ENCODE measurements at places on chromosomes 12 and 14.

DNA sequence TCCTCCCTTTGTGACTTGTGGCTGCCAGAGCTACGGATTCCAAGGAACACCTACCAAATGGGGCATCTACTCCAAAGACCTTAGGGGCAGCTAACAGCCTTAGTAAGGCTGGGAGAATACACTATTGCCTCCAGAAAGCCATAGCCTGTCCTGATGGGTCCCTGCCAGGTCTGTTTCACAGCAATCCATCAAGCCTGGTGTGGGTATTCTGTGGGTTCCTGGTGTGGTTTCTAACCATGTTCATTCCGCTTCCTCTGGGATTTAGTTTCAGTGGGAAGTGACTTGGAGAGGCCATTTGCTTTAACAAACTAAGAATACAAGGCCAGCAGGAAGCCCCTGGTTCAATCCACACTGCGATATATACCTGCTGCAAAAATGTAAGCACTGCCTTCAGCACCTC is 220.5 kb downstream of the FOXN3 start:
- no peak for DNase-seq

DNA sequence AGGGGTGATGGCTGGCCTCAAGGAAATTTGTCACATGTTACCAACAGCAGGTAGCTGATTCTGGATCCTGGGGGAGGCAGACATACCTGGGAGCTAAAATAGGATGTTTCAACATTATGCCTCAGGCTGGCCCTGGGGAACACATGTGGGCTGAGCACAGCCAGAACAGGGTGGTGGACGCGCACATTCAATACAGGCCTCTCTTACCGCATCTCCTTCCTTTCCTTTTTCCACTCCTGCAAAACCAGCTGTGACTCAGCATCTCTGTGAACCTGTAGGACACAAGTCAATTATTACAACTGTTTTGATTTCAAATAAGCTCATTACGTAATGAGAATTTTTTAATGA is 61.0 kb downstream of the NT5DC3 start:
- no peak for DNase-seq

DNA sequence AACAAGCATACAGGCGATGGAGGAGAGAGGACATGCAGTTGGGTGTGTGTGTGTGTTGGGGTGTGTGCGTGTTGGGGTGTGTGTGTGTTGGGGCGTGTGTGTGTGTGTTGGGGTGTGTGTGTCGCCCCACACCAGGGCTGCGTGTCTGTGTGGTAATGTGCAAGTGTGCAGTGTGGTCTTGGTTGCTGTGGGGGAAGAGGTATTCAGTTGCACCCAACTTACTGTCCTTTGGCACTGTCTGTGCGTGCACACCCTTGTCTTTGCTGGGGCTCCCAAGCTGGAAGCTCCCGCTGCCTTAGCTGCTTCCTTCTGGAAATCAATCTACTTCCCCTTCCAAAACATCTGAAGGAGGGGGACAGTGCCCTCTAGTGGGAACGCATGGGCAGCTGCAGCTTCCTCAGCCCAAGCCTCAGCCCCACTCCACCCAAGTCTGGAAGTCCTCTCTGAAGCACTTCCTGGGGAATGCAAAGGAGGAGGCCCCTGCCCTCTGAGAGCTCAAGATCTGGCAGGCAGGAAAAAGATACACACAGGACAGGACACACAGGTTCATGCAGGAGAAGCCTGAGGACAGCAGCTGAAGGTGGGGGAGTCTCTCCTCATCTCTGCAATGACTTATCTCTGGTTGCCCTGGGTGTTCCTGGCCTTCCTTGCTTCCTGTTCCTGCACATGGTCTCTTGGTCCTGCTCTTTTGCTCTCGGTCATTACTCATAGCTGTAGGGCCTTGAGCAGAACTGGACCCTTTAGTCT is 13.1 kb downstream of the ASIC1 start:
- DNase-seq, result peak; percentile 48

DNA sequence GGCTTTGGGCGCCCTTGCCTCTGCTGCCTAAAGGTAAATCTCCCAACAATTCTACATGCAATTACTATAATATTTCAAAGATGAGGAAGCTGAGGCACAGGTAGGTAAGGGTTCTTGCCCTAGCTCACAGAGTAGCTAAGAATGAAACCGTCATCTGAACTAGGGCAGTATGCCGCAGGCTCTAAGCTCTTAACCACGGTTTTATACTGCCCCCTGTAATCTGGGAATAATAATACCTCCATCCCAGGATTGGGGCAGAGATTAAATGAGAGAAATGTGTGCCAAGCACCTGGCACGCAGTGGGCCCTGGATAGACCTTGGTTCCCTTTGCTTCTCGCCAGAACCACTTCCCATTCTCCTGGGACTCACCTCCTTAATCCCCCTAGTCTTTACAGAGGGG is 1.5 kb upstream of the HRK start:
- no peak for DNase-seq

DNA sequence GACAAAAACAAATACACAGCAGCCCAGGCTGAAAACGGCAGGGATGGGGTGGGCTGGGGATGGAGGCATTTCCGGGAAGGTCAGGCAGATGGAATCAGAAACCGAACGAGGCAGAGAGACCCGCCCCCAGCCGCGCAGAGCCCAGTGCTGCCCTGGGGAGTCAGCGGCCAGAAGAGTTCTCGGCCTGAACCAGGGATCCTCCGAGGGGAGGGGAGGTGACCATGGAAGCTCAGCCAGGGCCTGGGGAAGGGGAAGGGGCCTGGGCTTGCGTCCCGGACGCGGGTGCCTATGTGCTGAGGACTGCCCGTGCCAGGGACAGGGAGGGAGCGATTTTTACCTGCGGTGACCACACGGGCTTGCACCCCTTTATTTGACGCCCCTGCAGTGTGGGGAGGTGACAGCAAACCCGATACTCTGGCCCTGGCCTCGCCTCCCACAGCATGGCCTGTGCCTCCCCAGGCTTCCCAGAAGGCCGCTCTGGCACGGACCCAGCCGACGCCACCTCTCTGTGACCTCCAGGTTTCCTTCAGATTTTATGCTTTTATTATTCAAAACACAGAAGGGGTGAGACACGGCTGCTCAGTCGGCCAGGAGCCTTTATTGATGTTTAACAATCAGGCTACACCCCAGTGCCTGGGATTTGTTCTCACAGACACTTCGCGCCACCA is 7.7 kb downstream of the LRCOL1 start:
- DNase-seq, result no peak

DNA sequence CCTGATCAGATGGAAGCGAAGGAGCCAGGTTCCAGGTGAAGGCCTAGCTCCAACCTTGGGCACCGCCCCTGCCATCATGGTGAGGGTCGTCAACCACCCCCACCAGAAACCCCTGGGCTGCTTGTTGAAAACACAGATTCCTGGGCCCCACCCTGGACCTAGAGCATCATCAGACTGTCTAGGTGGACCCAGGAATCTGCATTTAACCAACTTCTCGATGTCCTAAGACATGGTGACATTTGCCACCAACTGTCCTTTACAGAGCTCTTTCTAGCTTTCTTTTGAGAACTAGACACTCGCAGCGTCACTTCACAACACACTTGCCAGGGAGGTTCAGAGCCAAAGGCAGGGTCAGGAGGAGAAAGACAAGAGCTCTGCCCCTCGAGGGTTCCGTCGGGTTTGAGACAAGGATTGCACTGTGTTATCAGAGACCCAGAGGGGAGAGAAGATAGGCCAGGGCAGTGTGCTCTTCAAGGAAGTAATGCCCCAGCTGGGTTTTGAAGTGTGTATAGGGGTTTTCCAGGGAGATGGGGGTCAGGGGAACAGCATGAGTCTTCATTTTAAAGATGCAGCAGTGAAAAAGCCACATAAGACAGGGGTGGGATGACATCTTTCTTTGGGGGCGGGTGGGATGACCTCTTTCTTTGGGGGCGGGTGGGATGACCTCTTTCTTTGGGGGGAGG is 24.6 kb downstream of the RFLNA start:
- no peak for DNase-seq

DNA sequence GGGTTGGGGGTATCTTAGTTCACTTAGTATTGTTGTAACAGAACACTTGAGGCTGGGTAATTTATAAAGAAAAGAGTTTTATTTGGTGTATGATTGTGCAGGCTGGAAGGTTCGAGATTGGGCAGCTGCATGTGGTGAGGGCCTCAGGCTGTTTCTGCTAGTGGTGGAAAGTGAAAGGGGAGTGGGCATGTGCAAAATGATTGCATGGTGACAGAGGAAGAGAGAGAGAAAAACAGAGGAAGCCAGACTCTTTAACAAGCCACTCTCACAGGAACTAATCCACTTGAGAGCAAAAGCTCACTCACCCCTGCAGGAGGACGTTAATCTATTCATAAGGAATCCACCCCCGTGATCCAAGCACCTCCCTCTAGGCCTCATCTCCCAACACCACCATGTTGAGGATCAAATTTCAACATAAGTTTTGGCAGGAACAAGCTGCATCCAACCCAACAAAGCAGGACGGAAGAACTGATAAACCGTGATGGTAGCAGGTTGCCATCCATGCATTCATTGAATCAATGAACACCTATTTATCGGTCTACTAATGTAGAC is 165.0 kb upstream of the GZMB start:
- no peak for DNase-seq

- DNase-seq, result no peak
Measured at GRCh38 chr12:49061157-49061650, 610 bp upstream of the KMT2D start.

GRCh38 chr14:65791191-65791981 is 378.9 kb downstream of the FUT8 start:
- no peak for DNase-seq

- DNase-seq, result no peak
Measured at GRCh38 chr12:52029685-52030084, 21.6 kb upstream of the NR4A1 start.

- DNase-seq, result no peak
Measured at GRCh38 chr14:48027115-48027514, 351.7 kb upstream of the MDGA2 start.

GRCh38 chr12:52542157-52542556 is 10.8 kb downstream of the KRT71 start:
- DNase-seq, result no peak

- no peak for DNase-seq
Measured at GRCh38 chr12:109029411-109029810, 8.5 kb upstream of the SVOP start.

DNA sequence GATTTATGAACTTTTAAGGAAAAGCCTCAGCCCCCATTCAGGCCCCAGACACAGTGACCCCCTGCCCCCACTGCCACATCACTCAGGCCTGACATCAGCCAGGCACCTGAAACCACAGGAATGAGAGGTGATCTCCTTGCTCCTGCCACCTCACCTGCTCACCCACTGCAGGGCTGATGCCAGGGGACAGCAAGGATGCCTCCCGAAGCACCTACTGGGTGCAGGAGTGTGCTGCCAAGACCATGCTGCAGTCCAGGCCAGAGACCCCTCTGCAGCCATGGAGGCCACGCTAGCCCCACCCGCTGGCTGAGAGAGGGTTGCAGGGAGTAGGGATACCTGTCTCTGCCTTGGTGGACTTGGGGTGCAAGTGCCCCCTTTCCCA is 18.6 kb upstream of the KRT7 start:
- no peak for DNase-seq

DNA sequence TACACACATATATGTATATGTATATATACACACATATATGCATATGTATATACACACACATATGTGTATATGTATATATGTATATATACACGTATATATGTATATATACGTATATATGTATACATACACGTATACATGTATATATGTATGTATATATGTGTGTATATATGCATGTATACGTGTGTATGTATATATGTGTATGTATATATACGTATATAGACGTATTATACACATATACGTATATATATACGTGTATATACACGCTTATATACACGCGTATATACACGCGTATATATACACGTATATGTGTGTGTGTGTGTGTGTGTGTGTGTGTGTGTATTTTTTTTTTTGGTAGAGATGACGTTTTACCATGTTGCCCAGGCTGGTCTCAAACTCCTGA is 32.9 kb upstream of the ZNF740 start:
- no peak for DNase-seq

DNA sequence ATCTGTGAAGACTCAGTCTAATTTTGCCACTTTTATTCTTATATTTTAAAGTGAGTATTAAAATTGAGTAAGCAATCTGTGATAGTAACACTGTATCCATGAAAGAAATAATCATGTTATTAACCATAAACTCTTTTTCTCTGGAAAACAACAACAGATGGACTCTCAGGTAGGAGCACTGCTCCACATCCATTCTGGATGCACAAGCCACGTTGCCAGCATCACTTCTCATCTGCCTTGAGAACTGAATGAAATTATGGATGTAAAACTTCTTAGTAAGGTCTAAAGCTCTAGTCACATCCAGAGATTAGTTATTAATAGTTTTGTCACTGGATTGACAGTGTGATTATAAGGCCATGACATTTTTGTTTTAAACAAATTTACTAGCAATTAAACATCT is 489.1 kb upstream of the SYT1 start:
- no peak for DNase-seq

GRCh38 chr14:67426161-67426560 is 14.2 kb upstream of the PLEK2 start:
- DNase-seq, result no peak

DNA sequence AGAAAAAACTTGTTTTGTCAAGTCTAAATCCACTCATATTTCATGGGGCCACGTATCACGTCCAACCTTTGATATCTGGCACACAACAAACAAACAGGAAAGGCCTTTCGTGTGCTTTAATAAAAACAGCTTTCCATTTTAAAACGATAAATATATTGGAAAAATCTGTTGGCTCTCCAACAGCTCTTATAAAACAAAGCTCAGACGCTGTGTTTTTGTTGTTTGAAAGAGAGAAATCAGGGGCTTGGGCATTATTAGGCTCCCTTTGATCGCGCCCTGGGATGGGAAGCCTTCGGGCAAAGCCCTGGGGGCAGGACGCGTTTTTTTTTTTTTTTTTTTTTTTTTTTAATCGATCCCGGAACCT is 429 bp upstream of the PLEKHA5 start:
- DNase-seq, result no peak

- DNase-seq, result no peak
Measured at GRCh38 chr12:80715713-80716249, 931 bp upstream of the MYF5 start.

- no peak for DNase-seq
Measured at GRCh38 chr12:125519026-125519651, 453.9 kb downstream of the AACS start.

DNA sequence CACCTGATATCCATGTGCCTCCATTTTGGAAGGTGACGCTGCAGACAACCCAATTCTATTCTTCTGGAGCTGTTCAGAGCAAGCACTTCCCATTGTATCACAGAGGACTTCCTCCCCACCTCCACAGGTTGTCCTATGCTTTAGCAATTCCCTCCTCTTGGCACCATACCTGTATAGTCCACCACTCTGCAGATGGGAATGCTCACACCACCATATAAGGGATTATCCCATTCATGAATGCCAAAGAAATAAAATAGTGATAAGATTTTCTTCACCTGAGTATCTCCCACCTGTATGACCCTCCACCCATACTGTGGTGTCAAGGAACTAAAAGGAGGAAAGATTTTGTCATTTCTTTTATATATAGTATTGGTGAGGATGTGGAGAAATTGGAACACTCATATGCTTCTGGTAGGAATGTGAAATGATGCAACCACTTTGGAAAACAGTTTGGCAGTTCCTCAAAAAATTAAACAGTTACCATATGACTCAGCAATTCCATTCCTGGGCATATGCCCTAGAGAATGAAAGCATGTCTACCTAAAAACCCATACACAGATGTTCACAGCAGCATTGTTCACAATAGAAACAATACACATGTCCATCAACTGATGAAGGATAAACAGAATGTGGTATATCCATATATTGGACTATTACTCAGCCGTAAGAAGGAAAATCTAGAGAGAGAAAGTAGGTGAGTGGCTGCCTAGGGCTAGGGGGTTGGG is 75.2 kb downstream of the FIGNL2 start:
- no peak for DNase-seq

GRCh38 chr14:64636980-64637429 is 67.2 kb upstream of the PLEKHG3 start:
- DNase-seq, result no peak

GRCh38 chr12:84507956-84508850 is 404.4 kb downstream of the SLC6A15 start:
- no peak for DNase-seq

All from stimulated activated CD8-positive, alpha-beta memory T cell treated with anti-CD3 and anti-CD28 coated beads, Interleukin-4, amount 100 ng/mL, for 1 hour (primary cell).